CD4-positive, CD25-positive, alpha-beta regulatory T cell (primary cell): ENCODE measurements at places on chromosomes 12 and 14.

DNA sequence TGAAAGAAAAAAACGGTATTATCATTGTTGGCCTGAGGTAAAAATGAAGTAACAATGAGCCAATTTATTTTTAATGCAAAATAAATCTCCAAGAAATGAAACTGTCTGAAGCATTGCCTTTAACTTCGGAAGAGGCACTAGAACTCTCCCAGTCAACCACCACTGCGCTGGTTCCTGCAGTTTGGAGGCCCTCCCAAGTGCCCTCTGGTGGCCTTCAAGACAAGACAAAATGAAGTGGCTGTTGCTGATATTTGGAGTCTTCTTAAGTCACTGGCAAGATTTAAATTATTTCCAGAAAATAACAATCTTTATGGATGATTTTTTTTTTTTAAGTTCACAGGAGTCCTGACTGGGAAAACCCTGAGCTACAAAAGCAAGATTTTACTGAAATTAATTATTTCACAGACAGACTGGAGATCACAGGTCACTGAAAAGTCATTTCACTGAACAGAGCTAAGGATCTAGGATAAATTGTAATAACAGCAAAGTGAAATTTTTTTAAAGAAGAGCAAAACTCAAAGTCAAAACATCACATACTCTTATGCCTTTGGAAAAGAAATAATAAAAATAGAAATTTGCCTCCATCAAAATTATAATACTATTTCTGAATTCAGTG is 58.2 kb downstream of the DICER1 start:
- no peak for DNase-seq

- DNase-seq: no peak
Observed at GRCh38 chr12:91617818-91618217, 435.2 kb upstream of the DCN start.

DNA sequence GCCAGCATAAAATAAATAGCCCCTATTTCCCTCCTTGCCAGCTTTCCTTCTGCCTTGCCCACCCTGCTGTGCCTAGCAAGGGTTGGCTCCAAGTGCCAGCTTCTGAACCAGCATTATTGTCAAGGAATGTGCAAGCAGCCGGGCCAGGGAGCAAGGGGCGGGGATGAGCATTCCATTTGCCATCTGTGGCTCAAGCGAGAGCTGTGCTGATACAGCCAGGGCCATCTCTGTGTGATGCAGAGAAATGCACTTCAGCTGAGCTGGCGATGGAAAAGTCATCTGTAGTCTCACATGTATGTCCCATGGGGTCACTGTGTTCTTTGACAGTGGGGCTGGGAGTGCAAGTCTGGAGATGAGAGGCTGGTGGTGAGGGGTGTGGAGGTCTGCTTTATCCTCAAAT is 137.3 kb downstream of the SUDS3 start:
- no peak for DNase-seq

DNA sequence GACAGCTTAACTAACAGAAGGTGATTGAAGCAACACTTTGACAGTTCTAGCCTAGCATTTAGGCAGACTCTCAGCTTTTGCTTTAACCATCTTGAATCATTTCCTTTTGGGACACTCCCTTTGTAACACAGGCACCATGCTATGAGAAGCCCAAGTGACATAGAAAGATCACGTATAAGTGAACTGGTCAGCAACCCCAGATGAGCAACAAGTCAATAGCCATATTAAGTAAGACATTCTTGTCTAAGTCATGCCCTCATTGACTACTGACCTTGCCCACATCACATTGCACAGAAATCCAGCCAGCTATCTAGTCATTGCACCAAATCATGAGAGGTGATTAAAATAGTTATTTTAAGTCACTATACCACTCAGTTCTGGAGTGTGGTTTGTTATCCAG is 476.8 kb downstream of the TRHDE start:
- DNase-seq: no peak

GRCh38 chr12:25293653-25294052 is 42.9 kb upstream of the KRAS start:
- no peak for DNase-seq
